ENCODE measurements at places on chromosomes 6 and 20.

- DNase-seq: no peak
These were observed 26.4 kb downstream of the DZANK1 start for GRCh38 chr20:18440403-18440802.

GRCh38 chr20:64101731-64102621 lies 5.4 kb downstream of the NPBWR2 start:
- DNase-seq: peak; percentile 78

DNA sequence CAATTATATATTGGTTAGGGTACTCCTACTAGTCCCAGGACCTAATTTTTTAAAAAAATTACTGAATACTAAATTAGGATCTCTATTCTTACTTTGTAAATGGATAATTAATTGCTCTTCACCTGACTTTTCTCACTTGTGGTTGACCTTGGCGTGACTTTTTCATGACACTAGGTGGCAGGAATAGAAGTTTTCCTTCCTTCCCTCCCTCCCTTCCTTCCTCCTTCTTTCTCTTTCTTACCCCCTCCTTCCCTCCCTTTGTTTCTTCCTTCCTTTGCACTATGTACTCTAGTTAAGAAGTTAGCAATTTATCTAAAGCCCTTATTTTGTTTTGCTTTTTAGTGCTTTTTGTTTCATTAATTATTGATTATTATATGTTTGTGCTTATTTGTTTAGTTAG lies 20.4 kb upstream of the HBS1L start:
- no peak for DNase-seq

DNA sequence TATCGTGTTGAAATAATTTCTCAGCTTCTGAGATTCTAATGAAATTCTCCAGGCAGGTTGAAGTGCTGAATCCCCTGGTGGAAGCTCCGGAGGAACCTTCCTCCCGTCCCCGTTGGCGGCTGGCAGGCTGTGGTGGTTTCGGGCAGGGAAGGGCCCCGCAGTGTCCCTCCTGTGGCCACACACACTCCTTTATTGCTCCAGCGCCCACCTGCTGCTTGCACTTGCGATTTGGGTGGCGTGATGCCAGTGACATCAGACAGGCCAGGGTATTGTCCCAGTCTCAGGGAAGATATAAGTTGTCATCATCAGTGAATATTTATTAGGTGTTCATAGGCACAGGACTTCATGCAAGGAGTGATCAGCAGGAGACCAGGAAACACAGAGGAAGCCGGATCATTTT lies 530.4 kb downstream of the QKI start:
- DNase-seq: no peak

DNA sequence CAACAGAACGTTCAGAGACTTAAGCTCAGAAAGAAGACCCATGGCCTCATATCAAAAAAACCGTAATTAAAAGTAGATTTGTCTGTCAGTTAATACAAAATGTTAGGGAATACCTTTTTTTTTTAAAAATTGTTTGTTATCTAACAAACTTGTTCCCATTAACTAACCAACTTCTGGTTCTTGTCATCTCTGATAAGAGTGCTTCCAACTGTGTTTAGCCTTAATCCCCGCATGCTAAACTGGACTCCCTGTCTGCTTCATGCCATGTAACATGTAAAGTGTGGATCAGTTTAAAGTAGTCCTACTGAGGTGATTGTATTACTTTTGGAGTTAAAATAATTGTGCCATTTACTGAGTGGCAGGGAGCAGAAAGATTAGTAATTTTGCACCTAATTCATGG lies 6.3 kb downstream of the JARID2 start:
- no peak for DNase-seq

DNA sequence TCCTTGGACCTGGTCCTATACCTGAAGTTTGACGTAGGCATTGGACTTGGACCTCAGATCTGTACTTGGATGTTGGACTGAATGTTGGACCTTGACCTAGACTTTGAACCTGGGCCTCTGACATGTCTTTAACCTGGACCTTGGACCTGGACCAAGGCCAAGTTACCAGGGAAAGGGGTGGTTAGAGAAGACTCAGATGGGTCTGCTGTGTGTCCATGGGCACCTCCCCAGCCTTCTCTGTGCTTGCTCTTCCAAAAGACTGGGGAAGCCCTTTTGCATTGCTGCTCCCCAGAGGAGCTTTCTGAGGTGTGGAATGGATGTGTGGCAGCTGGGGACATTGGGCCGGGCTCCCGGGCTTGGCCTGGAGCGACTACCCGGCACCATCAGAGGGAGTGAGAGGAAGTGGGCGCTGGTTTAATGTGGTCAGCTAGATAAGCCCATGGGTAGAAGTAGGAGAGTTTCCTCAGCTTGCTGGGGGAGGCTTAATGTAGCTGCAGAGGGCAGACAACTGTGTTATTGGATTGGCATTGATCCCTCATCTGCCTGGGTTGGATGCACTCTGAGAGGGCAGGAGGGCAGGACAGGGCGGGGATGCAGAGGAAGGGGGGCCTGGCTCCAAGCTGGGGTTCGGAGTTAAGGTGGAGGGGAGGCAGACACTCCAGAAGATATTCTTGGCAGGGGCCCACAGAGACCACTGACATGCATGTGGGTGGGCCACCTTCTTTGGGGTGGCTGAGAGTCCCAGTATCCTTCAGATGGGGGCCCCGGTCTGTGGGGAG lies 4.2 kb downstream of the SCRT2 start:
- no peak for DNase-seq

DNA sequence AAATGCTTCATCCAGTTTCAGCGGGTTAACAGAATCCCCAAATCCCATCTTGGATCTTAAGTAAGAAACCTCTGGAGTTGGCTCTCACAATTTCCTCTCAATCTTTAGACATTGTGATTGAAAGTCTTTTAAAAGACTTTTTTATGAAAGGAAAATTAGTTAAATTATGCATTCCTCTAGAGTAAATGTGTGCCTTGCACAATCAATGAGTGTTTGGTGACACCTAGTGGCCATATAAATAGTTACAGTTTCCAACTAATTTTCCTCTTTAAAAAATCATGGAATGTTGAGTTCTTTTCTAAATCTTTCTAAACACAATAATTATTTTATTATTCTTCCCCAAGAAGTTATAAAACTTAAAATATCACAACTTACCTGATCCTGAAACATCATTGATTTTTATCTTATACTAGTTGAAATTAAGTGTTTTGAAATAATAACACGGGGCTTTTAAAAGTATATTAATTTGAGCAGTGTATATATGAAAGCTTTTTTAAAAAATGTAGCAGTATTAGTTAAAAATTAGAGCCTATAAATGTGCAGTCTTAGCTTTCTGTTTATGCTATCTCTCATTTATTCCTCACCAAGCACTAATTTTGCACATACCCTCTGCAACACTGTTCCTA lies 66.4 kb downstream of the PKHD1 start:
- DNase-seq: no peak

GRCh38 chr6:34538581-34538980 lies 17.5 kb downstream of the SPDEF start:
- DNase-seq: no peak

DNA sequence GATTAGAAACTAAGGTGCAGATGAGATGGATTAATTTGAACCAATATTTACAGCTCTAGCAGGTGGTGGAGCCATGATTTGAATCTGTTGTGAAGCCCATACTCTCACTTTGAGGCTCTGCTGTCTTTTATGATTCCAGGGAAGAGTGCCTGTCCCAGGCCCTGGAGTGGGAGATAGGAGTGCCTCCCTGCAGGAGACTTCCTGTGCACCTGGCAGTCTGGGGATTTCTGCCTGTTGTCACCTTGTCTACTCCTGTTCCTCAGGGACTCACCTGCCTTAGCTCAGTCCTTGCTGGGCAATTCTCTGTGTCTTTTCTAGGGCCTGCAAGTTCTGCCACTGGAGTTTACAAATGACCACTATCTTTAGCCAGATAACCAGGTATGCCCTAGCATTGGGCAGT lies 46.3 kb downstream of the SCAND1 start:
- no peak for DNase-seq

- no peak for DNase-seq
These were observed 21.8 kb downstream of the FOXA2 start for GRCh38 chr20:22562620-22563019.

DNA sequence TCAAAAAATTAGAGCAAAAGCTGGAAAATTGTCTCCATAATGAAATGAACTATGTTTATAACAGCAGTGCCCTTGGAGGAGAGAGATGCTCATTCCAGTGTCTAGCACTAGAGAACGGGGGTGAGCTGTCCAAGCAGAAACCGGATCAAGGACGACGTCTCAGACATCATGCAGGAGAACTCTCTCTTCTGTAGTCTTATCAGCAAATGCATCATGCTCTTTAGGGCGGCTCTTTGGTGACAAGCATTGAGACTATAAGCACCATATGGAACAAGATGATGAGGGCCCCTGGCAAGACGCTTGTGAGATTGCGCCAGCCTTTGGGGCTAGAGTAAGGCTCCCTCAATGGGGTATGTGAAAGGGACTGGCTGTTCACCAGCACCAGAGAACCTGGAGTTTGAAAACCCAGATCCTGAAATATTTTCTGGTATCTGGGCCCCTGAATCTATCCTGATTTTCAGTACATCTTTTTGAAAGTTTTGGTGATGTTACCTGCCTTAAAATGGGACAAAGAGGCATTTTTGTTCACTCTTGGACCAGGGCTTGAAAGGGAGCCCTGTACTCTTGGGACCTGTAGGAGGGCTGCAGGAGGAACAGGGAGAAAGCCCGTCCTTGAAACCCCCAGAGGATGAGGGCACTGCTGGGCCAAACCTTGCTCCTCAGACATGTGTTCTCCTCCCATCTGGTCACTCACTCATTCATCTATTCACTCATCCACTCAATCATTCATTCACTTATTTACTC lies 127.6 kb downstream of the TTLL2 start:
- no peak for DNase-seq

DNA sequence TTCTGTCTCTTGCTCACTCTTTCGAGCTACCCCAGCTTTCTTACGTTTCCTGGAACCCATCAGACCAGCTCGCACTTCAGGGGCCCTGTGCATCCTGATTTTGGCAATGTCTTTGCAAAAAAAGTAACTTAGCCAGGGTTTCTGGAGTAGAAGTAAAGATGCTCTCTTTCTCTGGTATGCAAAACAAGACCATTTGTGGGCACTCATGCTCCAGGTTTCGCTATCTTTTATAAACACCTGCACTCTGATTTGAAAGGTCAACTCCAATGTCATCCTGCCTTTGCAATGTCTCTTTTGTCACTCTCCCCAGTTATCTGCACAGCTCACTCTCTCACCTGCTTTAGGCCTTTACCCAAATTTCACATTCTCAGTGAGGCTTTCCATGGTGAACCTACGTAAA lies 869.1 kb downstream of the QKI start:
- no peak for DNase-seq

DNA sequence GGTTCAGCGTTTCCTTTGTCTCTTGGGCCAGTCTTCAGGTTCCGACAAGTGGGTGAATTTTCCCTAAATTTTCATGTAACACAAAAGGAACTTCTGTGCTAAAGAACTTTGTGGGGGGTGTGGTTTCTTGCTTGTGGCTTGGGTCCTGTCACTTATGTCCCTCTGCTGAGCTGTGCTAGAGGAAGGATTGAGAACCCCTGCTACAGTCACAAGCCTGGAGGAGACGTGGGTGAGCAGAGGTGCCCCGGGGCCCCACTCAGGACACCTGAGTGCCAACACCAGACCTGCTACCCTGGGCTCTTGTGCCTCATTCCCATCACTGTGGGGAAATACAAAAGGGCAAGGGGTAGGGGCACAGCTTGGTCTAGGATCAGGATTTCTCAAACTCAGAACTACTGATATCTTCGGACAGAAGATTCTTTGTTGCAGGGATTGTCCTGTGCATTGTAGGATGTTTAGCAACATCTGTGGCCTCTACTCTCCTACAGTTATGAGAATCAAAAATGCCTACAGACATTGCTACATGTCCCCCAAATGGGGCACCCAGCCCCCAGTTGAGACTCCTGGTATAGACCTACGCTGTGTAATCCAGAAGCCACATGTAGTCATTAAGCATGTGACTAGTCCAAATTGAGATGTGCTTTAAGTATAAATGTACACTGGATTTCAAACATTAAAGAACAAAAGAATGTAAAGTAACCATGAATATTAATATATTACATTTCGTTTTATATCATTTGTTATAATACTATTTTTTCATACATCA lies 128.7 kb downstream of the LY86 start:
- DNase-seq: no peak

DNA sequence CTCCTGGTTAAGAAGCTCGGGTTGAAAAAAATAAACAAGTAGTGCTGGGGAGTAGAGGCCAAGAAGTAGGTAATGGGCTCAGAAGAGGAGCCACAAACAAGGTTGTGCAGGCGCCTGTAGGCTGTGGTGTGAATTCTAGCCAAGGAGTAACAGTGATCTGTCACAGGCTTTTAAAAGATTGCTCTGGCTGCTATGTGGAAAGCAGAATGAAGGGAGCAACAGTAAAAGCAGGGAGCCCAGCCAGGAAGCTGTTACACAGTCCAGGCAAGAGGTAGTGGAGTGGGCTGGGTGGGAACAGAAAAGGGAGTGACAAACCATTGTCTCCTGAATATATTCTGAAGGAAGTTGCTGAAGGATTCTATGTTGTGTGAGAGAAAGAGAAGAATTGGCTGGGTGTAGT lies 2.0 kb downstream of the HFE start:
- DNase-seq: no peak

- no peak for DNase-seq
These were observed 186.1 kb downstream of the ADAT2 start for GRCh38 chr6:143264379-143264778.

DNA sequence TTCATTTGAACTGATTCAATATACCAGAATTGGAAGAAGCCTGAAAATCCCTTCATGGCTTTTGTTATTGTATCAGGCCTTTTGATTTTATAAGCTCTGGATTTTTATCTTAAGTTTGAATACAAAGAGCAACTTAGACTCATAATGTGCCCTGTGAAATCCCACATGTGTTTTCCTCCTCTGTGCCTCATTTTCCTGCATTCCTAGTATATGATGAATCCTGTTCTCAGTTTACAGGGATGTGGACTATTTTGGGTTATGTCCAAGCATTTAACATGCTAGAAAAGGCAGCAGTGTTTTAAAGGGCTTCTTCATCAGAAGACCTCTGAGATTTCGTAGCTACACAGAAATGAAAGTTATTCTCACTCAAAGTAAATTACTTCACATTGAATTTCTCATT lies 455.0 kb downstream of the RFPL4B start:
- no peak for DNase-seq

GRCh38 chr6:45619211-45619760 lies 241.6 kb upstream of the SUPT3H start:
- no peak for DNase-seq

- no peak for DNase-seq
These were observed 230.1 kb upstream of the MOCS1 start for GRCh38 chr6:40164345-40164755.

GRCh38 chr6:161067749-161068148 lies 76.2 kb downstream of the MAP3K4 start:
- DNase-seq: no peak

DNA sequence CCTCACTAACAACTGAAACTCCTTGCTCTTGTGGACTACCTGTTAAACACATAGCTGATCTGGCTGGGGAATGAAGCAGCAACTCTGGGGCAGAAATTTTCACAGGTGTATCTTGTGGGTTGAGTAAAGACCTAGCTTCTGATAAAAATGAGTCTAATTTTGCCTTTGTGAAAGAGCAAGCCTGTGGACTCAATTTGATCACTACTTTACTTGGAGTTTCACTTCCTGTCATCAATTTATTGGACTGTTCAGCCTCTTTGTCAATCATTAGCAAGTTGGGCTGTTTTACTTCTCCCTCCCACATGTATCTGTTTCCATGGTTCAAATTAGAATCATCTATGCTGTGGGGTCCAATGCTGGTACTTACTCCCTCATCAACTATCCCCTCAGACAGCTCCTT lies 29.6 kb upstream of the CRIP3 start:
- no peak for DNase-seq
